ENCODE measurements at places on chromosomes 6 and 20.

DNA sequence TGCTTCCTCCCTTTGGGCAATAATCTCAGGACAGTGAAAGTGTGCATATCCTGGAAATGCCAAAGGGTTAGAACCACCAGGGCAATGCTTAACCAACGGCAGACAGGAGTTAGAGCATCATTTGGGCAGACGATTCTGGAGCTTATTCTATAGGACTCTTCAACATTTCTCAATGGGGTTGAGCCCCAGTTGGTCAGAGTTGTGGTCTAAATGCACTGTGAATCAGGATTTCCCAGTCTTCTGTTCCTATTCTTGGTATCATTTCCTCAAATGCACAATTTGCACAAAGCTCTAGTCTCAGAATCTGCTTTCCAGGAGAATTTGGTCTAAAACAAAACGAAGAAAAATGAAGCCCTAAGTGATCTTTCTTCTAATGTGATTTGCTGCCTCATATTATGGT is 389.6 kb upstream of the JAG1 start:
- no peak for DNase-seq

GRCh38 chr6:139764498-139764986 is 390.1 kb upstream of the CITED2 start:
- DNase-seq = peak; percentile 85

DNA sequence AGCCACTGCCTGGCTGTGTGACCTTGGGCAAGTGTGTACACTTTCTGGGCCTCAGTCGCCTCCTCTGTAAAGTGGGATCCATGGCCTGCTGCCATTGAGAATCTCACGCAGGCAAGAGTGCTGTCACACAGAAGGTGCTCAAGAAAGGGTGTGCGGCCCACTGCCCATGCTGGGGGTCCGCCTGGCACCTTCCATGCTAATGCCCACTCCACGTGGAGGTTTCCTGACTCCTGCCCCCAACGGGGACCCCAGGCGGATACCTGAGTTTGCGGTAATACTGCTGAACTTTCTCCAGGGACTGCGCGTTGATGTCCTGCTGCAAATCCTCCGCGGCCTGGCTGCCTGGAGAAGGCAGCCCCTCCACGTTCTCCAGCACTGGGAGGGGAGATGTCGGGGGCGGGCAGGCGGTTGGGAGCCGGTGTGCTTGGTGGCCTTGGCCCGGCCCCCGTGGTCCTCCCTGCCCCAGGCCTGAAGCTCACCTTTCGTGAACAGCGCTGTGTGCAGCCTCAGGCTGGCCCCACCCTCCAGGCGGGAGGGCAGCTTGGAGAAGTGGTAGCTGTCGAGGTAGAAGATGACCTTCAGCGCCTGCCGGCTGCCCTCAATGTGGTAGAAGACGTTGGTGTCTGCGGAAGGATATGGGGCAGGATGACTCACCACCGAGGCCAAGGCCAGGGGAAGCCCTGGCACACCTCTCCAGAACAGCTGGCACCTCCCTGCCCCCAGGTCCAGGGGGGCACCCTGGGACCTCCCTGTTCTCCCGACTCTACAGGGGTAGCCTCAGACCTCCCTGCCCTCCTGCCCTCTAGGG is 195.6 kb downstream of the PREX1 start:
- DNase-seq = no peak

DNA sequence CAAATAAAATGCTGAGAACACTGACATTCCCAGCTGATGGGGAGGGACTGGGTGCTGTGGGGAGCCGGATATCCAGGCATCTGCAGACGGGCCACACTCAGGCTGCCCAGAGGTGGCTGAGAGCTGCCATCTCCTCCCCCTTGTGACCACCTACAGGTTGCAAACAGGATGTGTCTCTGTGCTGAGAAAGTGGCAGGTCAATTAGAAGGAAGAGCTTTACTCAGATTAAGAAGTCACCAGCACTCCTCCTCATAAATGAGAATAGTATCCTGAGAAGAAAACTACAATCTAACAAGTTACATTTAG is 63.0 kb downstream of the HUS1B start:
- DNase-seq = no peak

- no peak for DNase-seq
Measured at GRCh38 chr6:158472447-158472846, 87.4 kb upstream of the TMEM181 start.

DNA sequence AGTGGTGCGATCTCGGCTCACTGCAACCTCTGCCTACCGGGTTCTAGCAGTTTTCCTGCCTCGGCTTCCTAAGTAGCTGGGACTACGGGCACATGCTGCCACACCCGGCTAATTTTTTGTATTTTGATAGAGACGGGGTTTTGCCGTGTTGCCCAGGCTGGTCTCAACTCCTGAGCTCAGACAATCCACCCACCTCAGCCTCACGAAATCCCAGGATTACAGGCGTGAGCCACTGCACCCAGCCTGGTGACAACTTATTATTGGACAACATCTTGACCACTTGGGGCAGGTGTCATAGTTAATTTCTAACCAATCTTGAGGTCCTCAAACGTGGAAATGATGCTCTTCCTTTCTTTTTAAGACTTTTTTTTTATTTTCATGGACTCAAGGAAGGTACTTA is 303.6 kb downstream of the CLIC5 start:
- no peak for DNase-seq

GRCh38 chr20:53625311-53626129 is 31.9 kb upstream of the ZNF217 start:
- no peak for DNase-seq

- DNase-seq = no peak
Measured at GRCh38 chr6:14927398-14927797, 318.5 kb upstream of the JARID2 start.

DNA sequence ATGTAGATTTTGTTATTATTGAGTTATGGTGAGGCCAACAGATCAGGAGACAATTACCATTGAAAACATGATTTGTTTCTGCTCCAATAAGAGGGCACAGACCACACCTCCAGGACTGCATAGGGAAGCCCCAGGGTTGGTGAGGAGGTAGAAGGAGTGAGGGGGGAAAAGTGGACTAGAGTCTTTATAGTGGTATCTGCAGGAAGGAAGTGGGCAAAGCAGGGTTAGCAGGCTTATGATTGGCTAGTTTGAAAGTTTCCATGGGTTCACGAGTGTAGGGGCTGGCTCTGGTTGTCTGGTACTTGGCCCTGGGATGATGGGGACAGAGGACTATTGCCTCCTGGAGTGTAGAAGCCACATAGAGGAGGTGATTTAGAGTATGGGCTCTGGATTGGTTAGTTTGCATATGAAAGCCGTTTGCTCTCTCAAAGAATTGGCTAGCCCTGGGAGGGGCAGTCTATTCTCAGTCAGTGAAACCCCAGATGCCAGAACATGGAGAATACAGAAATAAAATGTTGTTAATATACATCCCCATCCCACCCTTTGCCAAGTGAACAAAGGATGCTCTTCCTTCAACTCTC is 156.6 kb downstream of the KLHL32 start:
- DNase-seq = no peak

- DNase-seq = no peak
Measured at GRCh38 chr6:25746968-25747367, 7.6 kb upstream of the SLC17A4 start.

- DNase-seq = no peak
Measured at GRCh38 chr6:53786832-53787231, 8.0 kb upstream of the LRRC1 start.

- DNase-seq = peak; percentile 41
Measured at GRCh38 chr6:49269190-49269589, 193.9 kb downstream of the MMUT start.

GRCh38 chr6:152566103-152566875 is 70.9 kb downstream of the SYNE1 start:
- no peak for DNase-seq

GRCh38 chr6:8507286-8507685 is 71.9 kb upstream of the SLC35B3 start:
- no peak for DNase-seq

GRCh38 chr20:3093861-3094361 is 9.4 kb upstream of the AVP start:
- no peak for DNase-seq

GRCh38 chr6:56713254-56713672 is 70.6 kb upstream of the DST start:
- DNase-seq = peak; percentile 75

DNA sequence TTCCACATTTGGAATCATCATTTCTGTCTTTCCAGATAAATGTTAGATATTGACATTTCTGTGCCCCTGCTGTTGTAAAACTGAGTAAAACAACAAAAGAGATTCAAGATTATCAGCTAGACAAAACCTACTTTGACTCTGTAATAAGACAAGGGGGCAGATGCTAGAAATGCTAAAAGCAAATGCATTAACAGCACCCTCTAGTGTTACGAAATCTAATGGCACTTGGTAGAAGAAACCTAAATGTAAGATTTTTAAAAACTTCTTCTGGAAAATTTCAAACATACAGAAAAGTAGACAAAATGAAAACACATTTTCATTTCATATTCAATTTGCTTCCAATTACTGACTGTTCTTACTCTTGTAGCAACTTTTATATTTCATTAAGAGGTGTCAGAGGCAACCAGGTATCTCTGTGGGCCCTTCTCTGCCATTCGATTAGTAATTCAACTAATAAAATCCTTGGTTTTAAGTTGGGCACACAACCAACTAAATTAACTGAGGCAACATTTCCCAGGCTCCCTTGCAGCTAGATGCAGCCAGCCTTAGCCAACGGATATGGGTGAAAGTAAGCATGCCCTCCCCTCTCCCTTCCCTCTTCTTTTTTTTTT is 45.0 kb downstream of the SLC23A2 start:
- peak; percentile 35 for DNase-seq

- peak; percentile 21 for DNase-seq
Measured at GRCh38 chr20:62134735-62135231, 8.4 kb downstream of the PSMA7 start.

- DNase-seq = no peak
Measured at GRCh38 chr6:111576291-111576690, 29.4 kb downstream of the TRAF3IP2 start.

GRCh38 chr20:63175038-63175895 is 40.7 kb downstream of the YTHDF1 start:
- DNase-seq = no peak

DNA sequence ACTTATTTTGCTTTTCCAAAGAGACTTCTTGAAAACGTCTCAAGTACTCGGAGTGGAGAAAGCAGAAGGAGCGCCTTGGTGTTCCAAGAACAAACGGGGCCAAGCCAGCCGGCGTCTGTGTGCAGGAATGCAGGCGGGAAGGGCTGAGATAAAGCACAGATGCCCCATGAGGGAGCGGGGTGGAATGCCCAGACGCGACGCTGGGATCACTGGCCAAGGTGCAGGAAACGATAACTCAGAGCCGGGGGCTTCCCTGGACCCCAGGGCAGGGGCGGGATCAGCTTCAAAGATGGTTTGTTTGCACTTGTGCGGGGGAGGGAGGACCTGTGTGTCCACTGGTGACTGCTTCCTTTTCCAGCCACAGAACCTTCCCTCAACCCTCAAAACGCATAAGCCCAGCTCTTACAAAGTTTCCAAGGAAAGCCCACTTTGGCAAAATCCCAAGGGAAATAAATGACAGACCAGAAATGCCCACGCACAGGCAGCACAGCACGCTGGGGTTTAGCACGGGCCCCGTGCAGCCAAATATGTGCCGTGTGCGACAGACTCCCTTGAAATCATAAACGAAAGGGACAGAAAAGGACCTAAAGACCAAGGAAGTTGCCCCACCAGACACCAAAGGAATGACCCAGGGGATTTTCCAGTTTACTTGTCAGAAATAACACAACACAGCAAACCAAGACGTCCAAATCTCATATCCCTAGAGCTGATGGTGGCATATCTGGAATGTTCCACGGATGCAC is 113.9 kb downstream of the NFATC2 start:
- DNase-seq = no peak

DNA sequence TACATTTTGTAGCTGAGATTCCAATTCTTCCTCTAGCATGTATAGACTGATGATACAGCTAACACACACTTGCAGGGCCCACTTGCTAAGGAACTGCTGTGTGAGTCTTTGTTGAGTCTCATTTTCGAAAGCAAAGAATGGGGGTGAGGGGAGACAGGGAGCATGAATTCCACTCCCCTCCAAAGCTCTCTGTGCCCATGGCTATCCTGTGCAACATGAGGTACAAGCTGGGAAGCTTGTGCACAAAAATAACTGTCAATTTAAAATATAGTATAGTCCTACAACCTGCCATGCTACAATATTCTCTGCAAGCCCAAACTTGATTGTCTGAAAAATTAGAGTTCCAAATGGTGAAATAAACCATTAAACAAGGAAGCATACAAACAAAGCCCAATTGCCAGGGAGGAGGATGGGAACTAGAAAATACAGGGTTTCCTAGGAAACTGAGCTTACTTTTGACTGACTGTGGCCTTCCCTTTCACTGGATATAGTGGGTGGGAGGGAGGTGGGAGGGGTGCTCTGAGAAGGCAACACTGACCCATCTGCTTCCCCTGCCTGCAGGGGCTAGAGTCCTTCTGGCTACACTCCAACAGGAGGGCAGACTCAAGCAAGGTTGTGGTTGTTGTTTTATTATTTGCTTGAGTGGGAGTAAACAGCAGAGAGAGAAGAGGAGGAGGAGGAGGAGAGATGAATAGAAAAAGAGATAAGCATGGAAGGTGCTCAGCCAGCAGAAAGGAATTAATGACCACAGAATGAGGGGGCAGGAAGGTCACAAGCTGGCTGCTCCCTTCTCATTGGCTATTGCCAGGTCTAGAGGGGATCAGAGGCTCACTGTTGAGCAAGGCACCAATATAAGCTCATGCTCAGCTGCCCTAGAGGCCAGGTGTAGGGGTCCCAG is 84.6 kb downstream of the FYN start:
- DNase-seq = no peak

GRCh38 chr6:130749402-130749801 is 77.8 kb upstream of the SMLR1 start:
- no peak for DNase-seq

DNA sequence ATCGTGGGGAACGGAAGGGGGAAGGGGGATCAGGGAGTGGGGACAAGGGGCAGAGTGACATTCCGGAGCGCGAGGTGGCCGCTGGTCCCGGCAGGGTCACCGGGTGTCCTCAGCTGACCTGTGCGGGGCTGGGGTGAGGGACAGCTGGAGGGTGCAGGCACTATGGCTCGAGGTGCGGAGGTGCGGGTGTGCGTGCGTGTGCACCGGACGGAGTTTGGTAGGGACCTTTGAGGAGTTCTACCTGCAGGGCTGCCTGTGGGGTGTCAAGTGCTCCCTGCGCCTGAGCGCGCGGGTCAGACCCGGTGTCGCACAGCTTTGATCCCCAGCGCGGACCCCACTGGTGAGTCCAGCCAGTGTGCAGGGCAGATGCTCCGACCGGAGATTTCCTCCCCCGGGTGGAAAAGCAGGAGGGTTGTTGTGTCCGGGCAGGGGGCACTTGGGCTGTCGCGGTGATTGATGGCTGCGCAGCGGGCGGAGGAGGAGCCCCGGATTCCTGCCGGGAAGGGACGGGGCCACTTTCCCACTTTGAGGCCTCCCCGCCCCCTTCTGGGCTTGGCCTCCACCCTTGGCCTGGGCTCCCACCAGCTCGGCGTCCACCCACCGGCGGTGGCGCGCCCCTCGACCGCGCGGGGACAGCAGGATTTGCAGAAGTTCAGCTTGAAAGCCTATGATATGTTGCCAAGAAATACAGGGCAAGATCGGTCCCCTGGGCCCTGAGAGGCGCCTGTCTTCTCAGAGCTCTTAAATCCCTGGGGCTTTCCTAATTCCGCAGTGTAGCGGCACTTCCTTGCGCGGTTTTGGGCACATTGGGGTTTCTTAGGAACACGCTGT is 658 bp downstream of the RIN2 start:
- no peak for DNase-seq

- DNase-seq = peak; percentile 13
Measured at GRCh38 chr6:159700970-159701369, 7.9 kb upstream of the SOD2 start.

Measured in stromal cell of bone marrow (primary cell).